ENCODE measurements at places on chromosomes 7 and 10.

DNA sequence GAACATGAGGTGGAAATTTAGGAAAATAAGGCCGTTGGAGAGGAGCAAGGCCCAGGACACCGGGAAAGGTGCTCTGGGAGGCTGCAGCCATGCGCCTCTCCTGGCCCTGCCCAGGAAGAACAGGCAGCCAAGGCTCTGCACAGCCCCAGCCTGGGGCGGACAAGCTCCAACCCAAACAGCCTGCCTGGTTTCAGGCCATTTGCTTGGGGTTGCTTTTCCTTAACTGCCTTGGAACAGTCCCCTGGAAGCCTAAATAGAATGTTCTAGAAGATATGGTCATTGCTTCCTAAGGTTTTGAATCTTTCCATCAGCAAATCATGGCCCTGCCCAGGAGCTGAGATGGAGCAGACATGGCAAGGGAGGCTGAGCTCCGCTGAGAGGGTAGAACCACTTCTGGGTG lies 11.0 kb downstream of the VSTM4 start:
- no peak for DNase-seq

DNA sequence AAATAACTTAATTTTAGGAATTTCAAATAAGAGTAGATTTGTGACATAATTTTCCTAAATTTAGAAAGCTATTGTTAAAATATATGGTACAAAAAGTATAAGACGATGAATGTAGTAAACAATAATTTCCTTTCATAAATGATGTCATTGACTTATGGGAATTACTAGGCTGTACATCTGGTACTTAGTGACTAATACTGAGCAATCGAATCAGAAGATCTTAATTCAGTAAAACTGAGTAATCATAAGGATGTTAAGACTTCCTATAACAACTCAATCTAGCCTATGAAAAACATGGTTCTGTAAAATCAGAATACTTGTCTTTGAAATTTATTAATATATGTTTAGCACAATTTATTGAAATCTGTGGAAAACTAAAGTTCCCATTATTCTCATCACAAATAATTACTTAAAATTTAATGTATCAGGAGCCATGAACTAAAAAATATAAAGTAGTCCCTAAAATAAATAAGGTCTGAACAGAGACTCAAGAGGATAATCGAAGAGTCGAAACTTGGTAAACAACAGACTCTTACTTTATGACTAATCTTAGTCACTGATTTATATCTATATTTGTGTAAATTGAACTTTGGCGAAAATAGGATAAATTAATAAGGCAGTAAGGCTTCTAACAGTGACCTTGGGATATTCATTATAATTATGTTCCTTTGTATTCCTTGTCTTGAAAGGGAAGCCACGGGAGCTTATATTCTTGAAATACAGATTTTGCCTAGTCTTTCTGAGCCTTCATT lies 142.1 kb downstream of the HGF start:
- DNase-seq: no peak

DNA sequence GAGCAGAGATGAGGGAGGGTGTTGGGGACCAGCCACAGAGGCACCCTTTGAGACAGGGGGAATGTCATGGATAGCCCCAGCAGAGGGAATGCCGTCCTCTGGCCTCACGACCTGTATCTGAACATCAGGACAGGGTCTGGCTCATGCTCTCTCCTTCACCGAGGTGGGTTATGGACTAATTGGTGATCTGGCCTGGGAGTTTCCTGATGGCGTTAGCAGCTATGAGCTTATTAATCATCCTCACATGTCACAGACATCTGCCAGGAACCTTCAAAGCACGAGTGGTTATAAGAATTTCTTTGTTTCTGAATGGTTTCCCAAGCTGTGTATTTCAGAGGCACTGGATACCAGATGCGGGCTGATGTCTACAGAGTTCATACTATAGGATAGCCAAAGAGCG lies 6.9 kb downstream of the CPA4 start:
- no peak for DNase-seq

GRCh38 chr7:95686109-95686508 lies 86.2 kb upstream of the DYNC1I1 start:
- DNase-seq: peak; percentile 9

DNA sequence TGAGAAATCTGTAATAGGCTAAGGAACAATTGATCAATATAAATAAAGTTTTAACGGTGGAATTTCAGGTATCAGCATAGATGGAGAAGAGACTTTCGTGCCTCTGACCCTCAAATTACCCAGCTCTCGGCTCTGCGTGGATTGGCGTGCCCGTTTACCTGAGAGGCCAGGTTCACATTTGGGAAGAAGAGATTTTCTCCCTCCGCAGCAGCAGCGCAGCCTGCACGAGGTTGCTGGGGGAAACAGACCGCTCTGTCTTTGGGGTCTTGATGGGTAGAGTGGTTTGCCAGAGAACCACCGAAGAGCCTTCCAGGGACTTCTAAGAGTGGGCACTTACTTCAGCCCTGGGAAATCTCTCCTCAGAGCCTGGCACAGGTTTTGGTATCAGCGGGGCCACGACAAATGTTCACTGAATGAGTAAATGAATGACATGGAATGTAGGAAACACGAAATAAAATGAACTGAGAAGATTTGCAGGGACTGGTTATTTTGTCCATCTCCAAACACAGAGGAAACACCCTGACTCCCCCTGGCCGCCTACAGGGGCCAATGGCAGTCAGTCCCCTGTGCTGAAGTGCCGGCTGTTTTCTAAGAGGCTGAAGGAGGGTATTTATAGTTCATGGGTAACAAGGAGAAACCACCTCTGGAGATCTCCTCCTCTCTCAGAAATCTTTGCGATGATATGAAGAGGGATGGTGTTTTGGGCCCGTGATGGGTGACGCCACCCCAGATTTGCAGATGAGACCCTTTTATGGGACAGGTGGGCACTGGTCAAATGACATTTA lies 338.5 kb downstream of the ADARB2 start:
- DNase-seq: no peak

DNA sequence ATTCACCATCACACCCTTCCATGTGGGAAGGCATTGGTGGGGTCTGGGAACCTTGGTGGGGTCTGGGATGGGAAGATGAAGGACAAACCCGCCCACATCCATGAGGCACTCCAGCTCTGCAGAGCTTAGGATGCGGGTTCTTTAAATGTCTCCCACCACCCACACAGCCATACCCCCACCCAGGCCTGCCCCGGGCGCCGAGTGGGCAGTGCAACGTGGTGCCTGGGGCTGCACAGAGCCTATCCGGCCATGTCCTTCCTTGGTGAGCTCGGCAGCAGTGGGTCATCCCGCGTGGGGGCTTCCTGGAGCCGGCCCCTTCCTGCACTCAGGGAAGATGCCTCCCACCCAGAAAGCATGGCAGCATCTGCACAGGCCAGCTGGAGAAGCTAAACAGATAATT lies 163.5 kb upstream of the TCERG1L start:
- no peak for DNase-seq

DNA sequence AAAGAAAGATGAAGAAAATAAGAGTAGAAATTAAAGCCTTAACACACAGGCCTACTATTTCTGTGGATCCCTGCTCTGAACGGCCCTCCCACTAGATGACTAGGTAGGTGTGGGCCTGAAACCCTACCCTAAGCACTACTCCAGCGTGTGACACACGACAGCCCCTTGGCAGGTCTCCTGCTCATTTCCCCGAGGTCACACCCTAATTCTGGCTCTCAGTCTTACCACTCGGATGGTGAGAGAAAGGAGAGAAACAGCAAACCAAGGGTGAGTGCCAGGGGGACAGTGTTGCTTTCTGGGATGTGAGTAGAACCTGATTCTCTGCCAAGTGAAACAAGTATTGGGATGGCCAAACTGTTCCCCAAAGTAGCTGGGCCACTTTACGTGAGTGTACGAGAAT lies 12.1 kb downstream of the GALNTL5 start:
- DNase-seq: no peak

GRCh38 chr10:76218035-76218434 lies 786.6 kb downstream of the LRMDA start:
- DNase-seq: no peak

GRCh38 chr7:71106226-71106625 lies 25.7 kb upstream of the GALNT17 start:
- no peak for DNase-seq

- no peak for DNase-seq
Observed at GRCh38 chr7:155984609-155985405, 172.5 kb upstream of the SHH start.

GRCh38 chr7:151607464-151607867 lies 87.8 kb upstream of the RHEB start:
- DNase-seq: no peak

- no peak for DNase-seq
Observed at GRCh38 chr7:537911-538634, 18.4 kb upstream of the PDGFA start.

DNA sequence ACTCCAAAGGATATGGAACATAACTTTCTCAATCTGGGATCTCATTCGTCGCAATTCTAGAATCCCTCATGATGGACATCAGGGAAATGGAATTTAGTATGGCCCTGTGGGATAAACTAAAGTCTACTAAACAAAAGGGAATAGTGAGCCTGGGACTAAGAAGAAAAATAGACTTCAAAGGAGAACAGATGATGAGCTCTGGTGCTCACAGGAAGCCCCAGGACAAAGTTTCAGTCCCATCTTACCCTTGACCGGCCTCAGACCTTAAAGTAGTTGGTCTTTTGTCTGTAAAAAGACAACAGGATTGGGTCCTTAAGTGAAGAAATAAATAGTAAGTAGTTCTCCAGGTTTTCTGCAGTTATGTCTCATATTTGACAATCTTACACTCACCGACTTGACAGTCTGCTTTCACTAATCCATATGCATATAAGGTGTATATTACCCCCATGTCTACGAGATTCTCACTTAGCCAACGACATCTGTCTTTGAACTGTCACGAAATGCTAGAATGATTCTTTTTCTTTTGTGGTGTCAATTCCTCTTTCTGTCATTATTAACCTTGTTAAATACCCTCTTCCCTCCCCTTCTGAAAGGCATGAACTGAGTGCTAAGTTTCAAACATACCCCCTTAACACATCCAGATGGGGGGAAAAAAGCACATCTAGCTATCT lies 10.9 kb upstream of the IKZF1 start:
- no peak for DNase-seq

DNA sequence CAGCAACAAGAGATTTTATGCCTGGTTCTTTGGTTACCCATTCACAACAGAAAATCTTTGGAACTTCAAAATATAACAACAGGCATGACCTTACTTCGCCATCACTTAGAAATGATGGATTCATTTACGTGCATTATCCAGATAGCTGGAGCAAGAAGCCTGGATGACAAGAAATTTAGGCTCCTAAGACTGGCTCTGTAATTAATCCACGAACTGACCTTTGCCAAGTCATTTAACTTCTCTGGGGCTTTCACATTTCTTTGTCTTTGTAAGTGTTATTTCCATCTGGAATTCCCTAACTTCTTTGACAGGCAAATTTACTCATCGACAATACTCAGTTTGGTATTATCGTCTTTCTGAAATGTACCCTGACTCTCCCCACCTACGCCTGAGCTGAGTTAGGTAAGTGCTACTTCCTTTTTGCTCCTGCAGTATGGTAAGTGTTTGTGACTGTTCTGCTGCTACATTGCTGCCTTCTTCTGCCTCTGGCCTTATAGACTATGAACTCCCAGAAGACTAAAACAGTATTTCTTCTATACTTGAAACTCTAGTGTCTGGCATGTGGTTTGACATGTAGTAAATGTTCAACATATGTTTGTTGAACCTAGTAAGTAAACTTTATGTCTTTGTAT lies 5.5 kb upstream of the MDFIC start:
- no peak for DNase-seq

DNA sequence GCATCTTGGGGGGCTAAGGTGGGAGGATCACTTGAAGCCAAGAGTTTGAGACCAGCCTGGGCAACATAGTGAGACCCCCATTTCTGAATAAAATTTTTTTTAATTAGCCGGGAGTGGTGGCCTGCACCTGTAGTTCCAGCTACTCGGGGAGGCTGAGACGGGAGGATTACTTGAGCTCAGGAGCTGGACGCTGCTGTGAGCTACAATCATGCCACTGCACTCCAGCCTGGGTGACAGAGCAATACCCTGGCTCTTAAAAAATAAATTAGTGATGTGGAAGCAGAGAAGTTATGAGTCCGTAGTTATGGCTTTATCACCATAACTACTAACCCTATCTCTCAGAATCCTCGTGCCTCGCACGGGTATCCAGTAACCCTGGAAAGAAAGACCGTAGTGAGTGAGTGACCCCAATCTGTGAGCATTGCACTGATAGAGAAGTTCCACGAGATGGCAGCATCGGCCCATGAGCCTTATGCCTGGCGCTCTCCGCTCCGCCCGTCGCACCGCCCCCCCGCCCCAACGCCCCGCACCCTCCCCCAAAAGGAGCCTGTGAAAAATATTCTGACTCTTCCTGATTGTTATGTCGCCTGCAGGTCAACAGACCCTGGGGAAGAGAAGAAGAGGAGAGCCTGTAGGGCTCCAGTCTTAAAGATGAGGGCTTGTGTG lies 4.9 kb upstream of the SLC29A3 start:
- DNase-seq: peak; percentile 52

DNA sequence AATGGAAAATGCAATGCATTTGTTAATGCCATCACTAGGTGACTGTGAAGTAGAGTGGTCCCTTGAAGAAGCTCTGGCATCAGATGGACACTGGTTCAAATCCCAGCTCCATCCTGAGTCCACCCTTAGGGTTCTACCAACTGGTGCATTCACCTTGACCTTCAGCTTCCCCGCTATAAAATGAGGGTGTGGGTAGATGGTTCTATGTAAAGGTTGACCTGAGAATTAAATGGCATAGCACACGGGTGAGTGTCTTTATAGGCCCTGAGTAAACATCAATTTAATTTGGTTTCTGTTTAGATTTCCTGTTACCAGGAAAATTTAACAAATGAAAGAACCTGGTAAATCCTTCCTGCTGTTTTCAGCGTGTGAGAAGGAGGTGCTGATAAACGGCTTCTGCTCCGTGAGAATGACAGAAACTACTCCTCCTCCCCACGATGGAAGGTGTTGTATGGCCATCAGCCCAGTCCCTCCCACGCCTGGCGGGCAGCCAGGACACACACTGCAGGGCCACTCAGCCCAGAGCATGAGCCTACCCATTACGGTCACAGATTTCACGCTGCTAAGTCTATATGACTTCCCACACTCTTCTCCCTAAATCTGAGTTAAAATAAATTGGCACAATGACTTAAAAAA lies 210.1 kb downstream of the TNS3 start:
- no peak for DNase-seq

DNA sequence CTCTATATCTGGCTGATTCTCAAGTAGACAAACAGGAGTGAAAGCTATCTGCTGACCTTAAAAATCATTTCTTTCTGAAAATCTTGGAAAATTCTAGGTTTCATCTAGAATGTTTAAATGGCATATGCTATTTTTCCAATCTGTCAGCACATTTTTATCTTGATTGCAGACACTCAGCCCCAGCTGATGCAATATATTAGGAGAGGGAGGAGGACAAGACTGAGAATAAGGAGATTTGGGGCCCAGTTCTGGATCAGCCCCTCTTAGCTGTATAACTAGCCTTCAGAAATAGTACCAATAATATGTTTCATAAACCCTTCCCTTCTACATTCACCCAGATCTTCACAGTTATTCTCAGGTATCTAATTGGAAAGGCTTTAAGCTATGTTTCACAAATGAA lies 131.2 kb downstream of the HDAC9 start:
- no peak for DNase-seq

GRCh38 chr7:87599336-87599735 lies 1.3 kb downstream of the ABCB1 start:
- peak; percentile 46 for DNase-seq

All from activated CD4-positive, alpha-beta T cell treated with anti-CD3 and anti-CD28 coated beads, Interleukin-2, amount 10 ng/mL, durations not matched to agents 7 days and 5 days (primary cell).